Activated naive CD8-positive, alpha-beta T cell treated with anti-CD3 and anti-CD28 coated beads for 36 hours (primary cell): ENCODE measurements at places on chromosomes 2 and 18. TPM values are rescaled to one million over a fixed set of nuclear protein-coding genes. Genes with fewer than 3 reads are reported as not detected.

DNA sequence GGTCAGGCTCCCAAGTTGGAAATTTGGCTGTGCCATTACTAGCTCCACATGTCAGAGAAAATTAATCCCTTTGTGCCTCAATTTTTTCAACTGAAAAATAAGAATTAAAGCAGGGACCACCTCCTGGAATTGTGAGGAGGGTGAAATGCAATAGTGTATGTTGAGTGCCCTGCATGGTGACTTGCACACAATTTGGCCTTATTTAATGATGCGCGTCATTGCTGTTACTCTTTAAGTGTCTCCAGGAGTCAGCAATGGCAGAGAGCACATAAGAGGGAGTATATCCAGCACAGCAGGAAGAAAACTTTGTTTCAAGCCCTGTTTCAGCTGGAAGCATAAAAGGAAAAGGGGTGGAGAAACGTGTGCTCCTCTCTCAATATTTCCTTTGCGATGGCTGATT lies 215.8 kb downstream of the ALK start:
- DNase-seq: no peak
- no peak overlapping the region for H3K4me3 ChIP-seq
- H3K27me3 ChIP-seq: peaks cover 5% of the 10 kb centered on the region
- H3K27ac ChIP-seq: no peak overlapping the region

DNA sequence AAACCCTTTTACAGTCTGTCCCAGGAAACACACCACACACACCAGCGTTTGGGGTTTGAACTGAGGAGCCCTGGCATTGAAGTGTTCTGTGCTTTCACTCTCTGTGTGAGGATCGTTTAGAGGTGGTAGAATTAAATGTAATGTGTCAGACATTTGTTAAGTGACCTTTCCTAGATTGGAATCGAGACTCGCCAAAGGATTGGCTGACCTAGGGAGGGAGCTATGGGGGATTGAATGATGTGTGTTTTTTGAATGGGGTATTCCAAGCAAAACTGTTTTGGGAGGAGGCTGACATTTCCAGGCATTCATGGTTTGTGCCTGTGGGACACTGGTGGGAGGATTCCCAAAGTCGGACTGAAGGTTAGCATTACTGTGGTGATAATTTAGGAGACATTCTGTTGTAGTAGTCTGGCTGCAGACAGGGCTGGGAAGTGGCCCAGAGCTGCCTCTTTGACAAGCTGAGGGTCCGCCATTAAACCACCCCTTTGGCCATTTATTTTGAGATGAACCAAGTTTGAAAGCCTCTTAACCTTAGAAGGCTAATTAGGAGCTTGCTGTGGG lies 1.7 kb downstream of the MYO1B start:
- H3K4me3 ChIP-seq: peak overlapping the region; percentile 66
- DNase-seq: no peak
- peaks cover 14% of the 10 kb centered on the region for H3K27me3 ChIP-seq
- H3K4me1 ChIP-seq: peaks cover 27% of the 10 kb centered on the region
- no peak overlapping the region for H3K27ac ChIP-seq
- H3K36me3 ChIP-seq: peaks cover 21% of the 10 kb centered on the region

DNA sequence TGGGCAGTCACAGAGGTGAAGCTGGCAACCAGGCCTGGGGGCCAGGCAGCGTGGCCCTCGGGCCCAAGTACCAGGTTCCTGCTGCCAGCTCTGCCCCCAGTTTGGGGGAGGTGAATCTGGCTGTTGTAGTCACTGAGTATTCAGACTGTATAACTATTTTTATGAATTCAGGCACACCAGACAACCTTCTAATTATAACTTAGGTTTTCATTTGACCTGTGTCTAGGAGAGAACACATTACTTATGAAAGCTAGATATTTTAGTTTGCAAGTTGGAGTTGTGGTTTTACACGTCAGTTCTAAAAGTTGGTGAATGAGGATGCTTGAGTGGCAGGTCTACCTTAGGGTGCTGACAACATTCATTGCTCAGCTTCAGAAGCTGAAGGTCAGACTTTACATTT lies 71.7 kb downstream of the LIMS1 start:
- H3K27me3 ChIP-seq: no peaks in the 10 kb centered on the region
- no peak for DNase-seq
- H3K27ac ChIP-seq: no peak overlapping the region
- no peak overlapping the region for H3K4me3 ChIP-seq
- peaks cover 20% of the 10 kb centered on the region for H3K4me1 ChIP-seq
- H3K36me3 ChIP-seq: peaks cover 4% of the 10 kb centered on the region

DNA sequence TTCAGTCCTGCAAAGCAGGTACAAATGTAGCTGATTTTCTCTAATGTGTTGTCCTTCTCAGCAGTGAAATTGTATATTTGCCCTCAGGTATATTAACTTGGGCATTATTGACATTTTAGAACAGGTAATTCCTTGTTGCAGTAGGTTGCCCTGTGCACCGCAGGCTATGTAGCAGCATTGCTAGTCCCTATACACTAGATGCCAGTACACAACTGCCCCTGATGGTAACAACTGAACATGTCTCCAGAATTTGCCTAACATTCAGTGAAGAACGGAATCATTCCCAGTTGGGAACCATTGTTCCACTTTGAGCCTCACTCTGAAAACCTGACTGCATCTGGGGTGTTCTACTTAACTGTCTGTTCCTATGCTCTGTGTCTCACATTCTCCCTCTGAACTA lies 23.1 kb upstream of the TFPI start:
- no peak overlapping the region for H3K27ac ChIP-seq
- H3K36me3 ChIP-seq: no peaks in the 10 kb centered on the region
- peaks cover 3% of the 10 kb centered on the region for H3K4me1 ChIP-seq
- H3K4me3 ChIP-seq: no peak overlapping the region
- peaks cover 7% of the 10 kb centered on the region for H3K27me3 ChIP-seq

- H3K27me3 ChIP-seq: no peaks in the 10 kb centered on the region
- no peak for DNase-seq
- H3K4me1 ChIP-seq: no peaks in the 10 kb centered on the region
- no peaks in the 10 kb centered on the region for H3K36me3 ChIP-seq
Measured at GRCh38 chr18:48621815-48622555, 83.2 kb downstream of the CTIF start.

- H3K4me1 ChIP-seq: no peaks in the 10 kb centered on the region
- no peak overlapping the region for H3K4me3 ChIP-seq
- H3K27ac ChIP-seq: no peak overlapping the region
- H3K27me3 ChIP-seq: peaks cover 16% of the 10 kb centered on the region
Measured at GRCh38 chr2:165989851-165990250, 36.3 kb upstream of the TTC21B start.

DNA sequence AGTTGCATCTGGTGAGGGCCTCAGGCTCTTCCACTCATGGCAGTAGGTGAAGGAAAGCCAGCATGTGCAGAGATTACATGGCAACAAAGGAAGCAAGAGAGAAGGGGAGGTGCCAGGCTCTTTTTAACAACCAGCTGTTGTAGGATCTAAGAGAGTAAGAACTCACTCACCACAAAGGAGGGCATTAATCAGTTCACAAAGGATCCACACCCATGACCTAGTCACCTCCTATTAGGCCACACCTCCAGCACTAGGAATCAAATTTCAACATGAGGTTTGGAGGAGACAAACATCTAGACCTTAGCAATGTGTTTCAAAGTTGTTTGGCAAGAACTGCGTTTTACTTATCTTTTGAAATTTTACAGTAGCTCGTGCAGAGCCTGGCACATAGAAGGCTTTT lies 20.5 kb upstream of the REG3A start:
- no peaks in the 10 kb centered on the region for H3K36me3 ChIP-seq
- no peak for DNase-seq
- no peaks in the 10 kb centered on the region for H3K27me3 ChIP-seq
- no peak overlapping the region for H3K27ac ChIP-seq
- H3K4me3 ChIP-seq: no peak overlapping the region
- no peaks in the 10 kb centered on the region for H3K4me1 ChIP-seq

DNA sequence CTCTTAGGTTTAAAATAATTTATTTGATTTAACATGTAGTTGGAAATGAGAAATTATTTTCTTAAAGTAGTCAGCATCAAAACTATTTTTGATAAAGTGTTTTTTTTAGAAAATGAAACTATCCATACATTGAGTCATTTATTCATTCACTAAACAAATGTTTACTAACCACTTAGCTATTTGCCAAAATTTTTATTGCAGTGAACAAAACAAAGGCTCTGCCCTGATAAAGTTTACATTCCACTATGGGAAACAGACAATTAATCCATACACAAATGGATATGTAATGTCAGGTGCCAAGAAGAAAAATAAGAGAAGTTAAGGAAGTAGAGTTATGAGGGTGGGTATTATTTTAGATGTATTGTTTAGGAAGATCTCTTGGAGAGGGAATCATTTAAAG lies 19.1 kb upstream of the CCDC178 start:
- no peak for DNase-seq
- no peaks in the 10 kb centered on the region for H3K4me1 ChIP-seq
- H3K27me3 ChIP-seq: no peaks in the 10 kb centered on the region
- no peak overlapping the region for H3K4me3 ChIP-seq
- no peak overlapping the region for H3K27ac ChIP-seq
- peaks cover 1% of the 10 kb centered on the region for H3K36me3 ChIP-seq

GRCh38 chr2:66366619-66367018 lies 68.3 kb upstream of the MEIS1 start:
- no peak overlapping the region for H3K4me3 ChIP-seq
- H3K27me3 ChIP-seq: no peaks in the 10 kb centered on the region
- DNase-seq: no peak
- no peaks in the 10 kb centered on the region for H3K36me3 ChIP-seq
- no peaks in the 10 kb centered on the region for H3K4me1 ChIP-seq

DNA sequence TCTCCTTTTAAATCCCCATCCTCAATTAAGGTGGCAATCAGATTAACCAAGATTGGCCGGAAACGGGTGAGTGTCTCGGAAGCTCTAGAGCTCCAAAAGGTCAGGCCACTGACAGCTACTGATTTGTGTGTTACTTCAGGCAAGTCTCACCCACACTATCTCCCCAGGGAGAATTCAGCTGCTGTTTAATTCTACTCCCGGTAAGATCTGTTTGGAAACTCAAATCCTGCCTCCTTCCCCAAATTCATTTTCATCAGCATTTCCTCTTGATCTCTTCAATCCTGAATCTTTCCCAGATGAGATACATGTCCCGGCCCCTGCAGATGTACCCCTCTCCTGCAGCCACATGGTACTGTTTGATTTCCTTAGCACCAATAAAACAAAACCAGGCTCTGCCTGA lies 34.9 kb downstream of the EFR3B start:
- no peak overlapping the region for H3K27ac ChIP-seq
- peaks cover 17% of the 10 kb centered on the region for H3K27me3 ChIP-seq
- no peaks in the 10 kb centered on the region for H3K4me1 ChIP-seq
- no peak for DNase-seq
- H3K36me3 ChIP-seq: no peaks in the 10 kb centered on the region
- no peak overlapping the region for H3K4me3 ChIP-seq

DNA sequence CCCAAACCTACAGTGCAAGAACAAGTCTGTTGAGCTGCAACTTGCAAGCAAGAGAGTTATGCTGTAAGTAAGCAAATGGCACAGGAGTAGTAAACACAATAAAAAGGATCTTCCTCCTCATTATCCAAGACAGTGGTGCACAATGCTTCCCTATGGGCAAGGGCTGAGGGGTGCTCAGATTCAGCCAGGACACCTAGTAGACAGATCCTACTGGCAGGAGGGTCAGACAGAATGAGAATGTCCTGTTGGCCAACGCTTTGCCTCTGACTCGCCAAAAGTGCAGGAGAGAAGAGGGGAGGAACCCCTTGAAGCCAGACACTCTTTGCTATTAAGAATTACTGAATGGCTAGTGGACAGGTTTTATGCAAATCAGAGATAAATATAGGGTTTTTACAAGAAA lies 280.4 kb upstream of the SESTD1 start:
- no peaks in the 10 kb centered on the region for H3K4me1 ChIP-seq
- peaks cover 3% of the 10 kb centered on the region for H3K27me3 ChIP-seq
- H3K4me3 ChIP-seq: no peak overlapping the region
- no peak for DNase-seq

- no peak overlapping the region for H3K27ac ChIP-seq
- no peak for DNase-seq
- H3K4me1 ChIP-seq: no peaks in the 10 kb centered on the region
Measured at GRCh38 chr2:209907746-209908145, 94.7 kb upstream of the RPE start.

- H3K4me1 ChIP-seq: peaks cover 8% of the 10 kb centered on the region
- no peaks in the 10 kb centered on the region for H3K36me3 ChIP-seq
- no peak for DNase-seq
Measured at GRCh38 chr18:317618-318017, 49.8 kb upstream of the THOC1 start.

GRCh38 chr2:111216811-111217652 lies 96.3 kb downstream of the BCL2L11 start:
- peaks cover 16% of the 10 kb centered on the region for H3K36me3 ChIP-seq
- no peak for DNase-seq
- H3K27ac ChIP-seq: no peak overlapping the region
- peaks cover 20% of the 10 kb centered on the region for H3K27me3 ChIP-seq
- no peaks in the 10 kb centered on the region for H3K4me1 ChIP-seq
- H3K4me3 ChIP-seq: no peak overlapping the region

GRCh38 chr2:240786355-240786841 lies 33.6 kb downstream of the KIF1A start:
- no peaks in the 10 kb centered on the region for H3K4me1 ChIP-seq
- H3K36me3 ChIP-seq: no peaks in the 10 kb centered on the region
- H3K4me3 ChIP-seq: no peak overlapping the region
- H3K27me3 ChIP-seq: no peaks in the 10 kb centered on the region
- DNase-seq: no peak
- H3K27ac ChIP-seq: no peak overlapping the region

- peaks cover 15% of the 10 kb centered on the region for H3K36me3 ChIP-seq
- peaks cover 25% of the 10 kb centered on the region for H3K4me1 ChIP-seq
- DNase-seq: no peak
Measured at GRCh38 chr2:37683921-37684780, 12.7 kb upstream of the CDC42EP3 start.

VWC2L gene
- total RNA-seq: not detected

SCN9A gene
- not detected for total RNA-seq

IL1R1 gene
- total RNA-seq: 0.70 TPM

ZNF2 gene
- 2.8 TPM for total RNA-seq

SLC14A1 gene
- total RNA-seq: 1.4 TPM

SERPINB13 gene
- total RNA-seq: not detected

PLCL1 gene
- total RNA-seq: 0.22 TPM

TGFA gene
- 0.06 TPM for total RNA-seq

SUMO1 gene
- 129 TPM for total RNA-seq
